CD4-positive, alpha-beta T cell treated with Interleukin-1 beta for 1 hour (primary cell): ENCODE measurements at places on chromosomes 1 and 21.

DNA sequence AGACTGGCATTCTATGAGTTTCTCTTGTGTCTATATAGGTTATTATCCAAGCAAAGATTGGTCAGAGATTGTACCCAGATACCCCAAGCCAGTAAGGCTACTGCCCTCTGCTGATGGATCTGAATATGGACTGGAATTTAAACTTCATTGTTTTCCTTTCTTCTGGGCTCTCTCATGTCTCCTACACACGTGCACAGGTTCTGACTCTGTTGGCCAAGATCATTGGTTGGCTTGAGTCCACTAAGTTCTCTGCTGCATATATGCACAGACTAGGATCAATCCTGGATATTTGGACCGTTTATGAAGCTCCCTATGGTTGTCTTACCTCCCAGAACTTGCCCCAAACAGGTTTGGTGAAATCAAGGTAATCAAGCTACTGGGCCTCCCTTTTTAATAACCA is 69.7 kb downstream of the CC2D1B start:
- no peak for DNase-seq

GRCh38 chr1:185376840-185377635 is 60.0 kb upstream of the IVNS1ABP start:
- DNase-seq, result peak; percentile 8

DNA sequence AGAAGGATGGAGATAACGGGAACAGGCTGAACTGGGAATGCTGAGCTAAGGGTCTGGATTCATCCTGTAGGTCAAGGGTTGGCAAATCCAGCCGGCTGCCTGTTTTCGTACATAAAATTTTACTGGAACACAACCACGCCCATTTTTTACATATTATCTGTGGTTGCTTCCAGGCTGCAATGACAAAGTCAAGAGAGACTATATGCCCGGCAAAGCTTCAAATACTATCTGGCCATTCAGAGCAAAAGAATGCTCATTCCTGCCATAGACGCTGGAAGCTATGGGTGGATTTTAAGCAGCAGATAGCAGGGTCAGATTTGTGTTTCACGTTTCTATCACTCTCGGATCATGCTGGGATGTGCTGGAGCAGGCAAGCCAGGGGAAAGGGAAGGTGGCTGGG is 137.9 kb upstream of the EDN2 start:
- DNase-seq, result no peak

- no peak for DNase-seq
Measured at GRCh38 chr1:26771643-26772321, 16.0 kb upstream of the PIGV start.

DNA sequence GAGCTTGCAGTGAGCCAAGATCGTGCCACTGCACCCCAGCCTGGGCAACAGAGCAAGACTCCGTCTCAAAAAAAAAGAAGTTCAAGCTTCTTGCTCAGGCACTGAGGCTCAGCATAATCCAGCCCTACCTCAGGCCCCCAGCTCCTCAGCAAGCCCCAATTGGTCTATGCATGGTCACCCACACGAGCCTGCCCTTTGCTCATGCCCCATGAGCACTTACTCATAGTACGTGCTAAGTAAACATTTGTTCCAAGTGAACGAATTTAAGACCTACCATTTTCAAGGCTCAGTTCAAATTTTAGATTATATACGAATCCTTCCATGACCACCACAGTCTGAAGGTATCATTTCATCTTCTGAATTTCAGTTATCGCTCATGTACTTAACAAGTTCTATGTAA is 4.3 kb downstream of the PDZK1 start:
- DNase-seq, result no peak

- no peak for DNase-seq
Measured at GRCh38 chr1:163174524-163175437, 27.9 kb downstream of the RGS5 start.

GRCh38 chr1:152397474-152397873 is 16.6 kb downstream of the CRNN start:
- no peak for DNase-seq

DNA sequence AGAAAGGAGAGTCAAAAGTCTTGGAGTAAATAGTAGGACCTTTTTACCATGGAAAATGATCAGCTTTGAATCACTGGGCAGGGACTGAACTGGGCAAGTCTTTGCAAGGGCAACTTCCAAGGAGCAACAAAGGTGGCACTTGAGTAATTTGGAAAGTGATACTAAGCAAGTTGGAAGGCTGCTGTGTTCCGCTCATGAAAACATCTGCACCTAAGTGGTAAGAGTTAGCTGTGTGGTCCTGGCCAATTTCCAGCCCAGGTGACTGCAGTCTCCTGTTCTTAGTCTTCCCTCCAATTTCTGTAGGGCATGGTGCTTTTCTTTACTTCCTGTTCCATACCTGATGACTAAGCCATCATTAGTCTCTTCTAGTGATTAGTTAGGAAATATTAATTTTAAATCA is 35.5 kb upstream of the PRDM2 start:
- no peak for DNase-seq

DNA sequence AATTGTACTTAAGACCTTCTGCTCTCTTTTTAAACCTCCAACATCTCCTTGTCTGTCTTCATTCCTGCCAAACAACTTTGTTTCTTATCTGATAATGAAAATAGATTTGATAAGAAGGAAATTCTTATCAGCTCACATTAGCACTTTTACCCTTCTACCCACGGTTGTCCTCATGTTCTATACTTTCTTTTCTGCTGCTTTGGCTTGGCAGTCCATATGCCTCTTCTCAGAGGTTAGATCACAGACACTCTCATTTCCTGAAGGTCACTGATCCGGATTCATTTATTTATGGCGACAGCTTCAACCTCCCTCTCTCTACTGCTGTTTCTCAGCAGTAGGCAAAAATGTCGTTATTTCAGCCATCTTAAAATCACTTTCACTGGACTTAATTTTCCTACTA is 2015.8 kb downstream of the NCAM2 start:
- DNase-seq, result no peak

- DNase-seq, result no peak
Measured at GRCh38 chr1:111879081-111879480, 110.4 kb downstream of the KCND3 start.

DNA sequence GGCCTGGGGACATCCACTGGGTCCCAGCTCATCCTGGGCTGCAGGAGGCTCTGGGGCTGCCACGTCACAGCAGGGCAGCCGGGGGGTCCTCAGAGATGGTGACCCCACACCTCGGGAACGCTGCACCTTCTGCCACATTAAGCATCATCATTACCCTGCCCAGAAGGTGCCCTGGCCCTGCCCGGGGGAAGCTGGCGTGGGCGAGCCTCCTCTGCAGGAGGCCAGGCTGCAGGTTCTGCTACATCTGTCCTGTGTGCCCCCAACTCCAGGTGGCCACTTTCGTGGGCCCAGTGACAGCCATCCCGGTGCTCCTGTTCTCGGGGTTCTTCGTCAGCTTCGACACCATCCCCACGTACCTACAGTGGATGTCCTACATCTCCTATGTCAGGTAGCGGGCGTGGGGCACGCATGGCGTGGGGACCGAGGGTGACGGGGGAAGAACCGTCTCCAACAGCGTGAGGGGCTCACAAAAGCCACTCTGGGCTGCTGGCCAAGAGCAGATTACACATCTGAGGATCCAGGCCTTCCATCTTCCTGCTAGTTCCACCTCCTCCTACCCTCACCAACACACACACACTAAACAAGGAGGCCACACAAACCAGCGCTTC is 20.8 kb downstream of the TFF3 start:
- DNase-seq, result no peak

DNA sequence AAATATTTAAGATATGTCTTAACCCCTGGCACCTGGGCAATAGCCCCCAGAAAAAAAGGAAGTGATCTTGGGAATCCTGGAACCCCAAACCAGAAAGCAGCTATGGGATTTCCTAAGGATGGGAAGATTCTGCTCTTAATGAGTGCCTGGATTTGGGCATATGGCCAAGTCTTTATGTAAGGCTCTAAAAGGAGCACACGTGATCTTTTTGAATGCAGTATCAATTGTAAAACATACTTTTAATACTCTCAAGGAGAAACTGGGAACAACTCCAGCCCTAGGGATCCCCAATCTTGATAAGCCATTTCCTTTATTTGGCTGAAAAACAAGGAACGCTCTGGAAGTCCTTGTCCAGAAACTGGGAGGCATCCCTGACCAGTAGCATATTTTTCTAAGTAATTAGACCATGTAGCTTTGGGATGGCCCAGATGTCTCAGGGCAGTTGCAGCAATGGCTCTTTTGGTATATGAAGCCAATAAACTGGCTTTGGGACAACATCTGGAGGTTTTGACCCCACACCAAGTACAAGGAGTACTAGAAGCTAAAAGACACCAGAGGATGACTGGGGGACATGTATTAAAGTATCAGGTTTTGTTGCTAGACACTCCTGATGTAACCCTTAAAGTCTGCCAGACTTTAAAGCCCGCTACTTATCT is 80.9 kb upstream of the KIAA0040 start:
- DNase-seq, result no peak

DNA sequence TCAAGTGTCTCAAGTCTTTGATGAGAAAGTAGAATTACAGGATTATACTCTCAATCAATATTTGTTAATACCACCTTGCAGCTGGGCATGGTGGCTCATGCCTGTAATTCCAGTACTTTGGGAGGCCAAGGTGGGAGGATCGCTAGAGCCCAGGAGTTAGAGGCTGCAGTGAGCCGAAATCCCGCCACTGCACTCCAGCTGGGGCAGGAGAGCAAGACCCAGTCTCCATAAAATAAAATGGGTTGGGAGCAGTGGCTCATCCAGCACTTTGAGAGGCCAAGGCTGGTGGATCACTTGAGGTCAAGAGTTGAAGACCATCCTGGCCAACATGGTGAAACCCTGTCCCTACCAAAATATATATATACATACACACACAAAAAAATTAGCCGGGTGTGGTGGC is 1.2 kb upstream of the NCMAP start:
- DNase-seq, result no peak

DNA sequence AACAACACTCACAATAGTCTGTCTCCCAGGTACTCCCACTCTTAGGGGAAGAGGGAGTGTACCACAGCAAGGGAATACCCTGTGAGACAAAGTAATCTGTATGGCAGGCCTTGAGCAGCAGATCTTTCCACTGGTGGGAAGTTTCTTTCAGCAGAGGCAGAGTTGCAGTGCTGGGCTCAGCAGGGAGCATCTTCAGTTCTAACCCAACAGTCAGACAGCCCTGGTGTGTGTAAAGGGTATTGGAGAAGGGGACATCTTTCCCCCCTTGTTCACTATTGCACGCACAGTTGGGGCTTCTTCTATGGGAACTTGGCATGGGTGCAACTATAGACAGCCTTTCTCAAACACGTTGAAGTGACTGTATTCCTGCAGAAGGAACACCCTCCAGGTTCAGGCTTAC is 159.4 kb upstream of the DPT start:
- no peak for DNase-seq

DNA sequence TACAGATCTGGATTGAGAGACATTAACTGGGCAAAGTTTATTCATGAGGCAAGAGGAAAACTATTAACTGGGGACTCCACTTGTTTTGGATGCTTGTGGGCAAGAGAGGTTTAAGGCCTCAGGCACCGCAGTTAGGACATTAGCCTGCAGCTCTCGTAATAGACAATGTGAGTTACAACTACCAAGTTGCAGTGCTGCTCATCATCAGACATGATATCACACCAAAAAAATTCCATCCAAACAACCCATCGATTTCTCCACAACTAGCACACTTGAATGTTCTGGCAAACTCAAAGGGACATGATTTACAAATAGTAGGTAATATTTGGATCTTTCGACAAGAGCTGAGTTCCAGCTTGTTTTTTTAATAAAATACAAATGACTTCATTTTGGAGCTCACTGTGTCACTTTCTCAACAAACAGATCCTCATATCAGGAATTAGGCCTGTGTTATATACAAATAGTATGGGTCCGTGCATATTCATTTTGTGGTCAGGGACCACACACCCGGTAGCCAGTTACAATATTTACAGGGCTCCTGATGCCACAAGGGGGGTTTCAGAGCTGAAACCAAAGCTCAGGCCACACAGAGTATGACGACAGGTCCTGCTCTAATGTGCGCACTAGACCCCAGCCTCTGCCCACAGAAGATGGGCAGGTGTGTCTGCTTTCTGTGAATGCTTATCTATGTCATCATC is 128.0 kb downstream of the TGFBR3 start:
- DNase-seq, result no peak

GRCh38 chr1:223233019-223233409 is 90.0 kb upstream of the TLR5 start:
- DNase-seq, result no peak

- no peak for DNase-seq
Measured at GRCh38 chr1:177171536-177172123, 872 bp downstream of the BRINP2 start.

GRCh38 chr1:203162403-203162802 is 13.2 kb downstream of the MYBPH start:
- DNase-seq, result no peak

GRCh38 chr1:18481921-18482701 is 1.4 kb downstream of the KLHDC7A start:
- DNase-seq, result no peak

- peak; percentile 55 for DNase-seq
Measured at GRCh38 chr1:44723496-44724295, 7.3 kb downstream of the RNU5D-1 start.

DNA sequence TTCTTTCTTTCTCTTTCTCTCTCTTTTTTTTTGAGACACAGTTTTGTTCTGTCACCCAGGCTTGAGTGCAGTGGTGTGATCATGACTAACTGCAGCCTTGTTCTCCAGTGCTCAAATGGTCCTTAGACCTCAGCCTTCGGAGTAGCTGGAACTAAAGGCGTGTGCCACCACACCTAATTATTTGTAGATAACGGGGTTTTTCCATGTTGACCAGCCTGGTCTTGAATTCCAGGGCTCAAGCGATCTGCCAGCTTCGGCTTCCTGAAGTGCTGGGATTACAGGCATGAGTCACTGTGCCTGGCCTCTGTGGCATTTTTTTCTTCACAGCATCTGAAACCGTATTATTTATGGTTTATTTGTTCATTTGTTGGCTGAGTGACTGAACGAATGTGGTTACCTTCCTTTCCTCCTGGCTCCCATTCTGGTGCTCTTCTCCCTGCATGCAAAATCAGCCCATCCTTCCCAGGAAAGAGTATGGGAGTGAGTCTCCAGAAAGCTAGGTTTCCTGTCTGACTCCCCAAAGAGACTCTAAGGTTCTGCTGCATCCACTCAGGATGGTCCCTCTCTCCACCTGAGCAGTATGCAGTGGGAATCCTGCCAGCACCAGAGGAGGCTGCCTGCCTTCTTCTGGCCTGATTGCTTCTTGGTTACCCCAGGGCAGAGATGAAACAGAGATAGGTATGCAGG is 155.0 kb upstream of the BEND5 start:
- no peak for DNase-seq

GRCh38 chr1:19460535-19461219 is 24.7 kb downstream of the CAPZB start:
- no peak for DNase-seq
